ENCODE measurements at places on chromosomes 1 and 21. TPM values are rescaled to one million over a fixed set of nuclear protein-coding genes. Genes with fewer than 3 reads are reported as not detected.

- peak; percentile 76 for DNase-seq
Measured at GRCh38 chr1:43711524-43712386, 4.4 kb downstream of the ST3GAL3 start.

DNA sequence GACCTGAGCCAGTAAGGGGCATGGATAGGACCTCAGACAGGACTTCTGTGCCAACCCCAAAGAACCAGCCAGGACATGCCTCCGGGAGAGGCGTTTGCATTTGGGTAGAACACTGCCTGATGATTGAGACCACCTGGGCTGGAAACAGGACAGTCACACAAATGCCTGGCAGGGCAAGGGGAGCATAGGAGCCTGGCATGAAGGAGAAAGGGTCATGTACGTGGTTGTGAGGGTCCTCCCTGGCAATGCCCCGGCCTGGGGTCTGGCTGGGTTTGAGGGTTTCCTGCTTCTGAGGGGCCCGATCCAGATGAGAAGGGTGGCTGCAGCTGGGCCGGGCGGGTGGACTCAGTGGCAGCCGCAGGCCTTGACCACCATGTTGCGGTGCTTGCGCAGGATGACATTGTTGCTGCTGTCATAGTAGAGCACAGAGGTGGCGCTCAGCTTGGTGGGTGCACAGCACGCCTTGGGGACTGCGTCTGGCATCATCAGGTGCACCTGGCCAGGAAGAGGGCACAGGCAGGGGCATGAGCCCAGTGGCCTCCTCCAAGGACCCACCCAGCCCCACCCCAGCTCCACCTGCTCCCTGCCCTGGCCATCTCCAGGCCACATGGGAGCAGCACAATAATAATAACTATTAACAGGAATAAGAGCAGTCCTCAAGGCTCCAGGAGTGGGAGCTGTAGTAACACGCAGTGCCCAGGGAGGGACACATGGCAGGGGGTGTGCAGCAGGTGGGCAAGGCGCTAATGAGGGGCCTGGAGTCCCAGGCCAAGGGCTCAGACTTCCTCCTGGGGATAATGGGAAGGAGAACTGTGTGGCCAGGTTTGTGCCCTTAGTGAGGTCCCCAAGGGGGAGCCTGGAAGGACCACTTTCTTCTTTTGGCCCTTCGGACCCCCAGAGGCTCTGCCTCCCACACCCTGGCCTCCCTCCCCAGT, 10.8 kb downstream of the OXCT2 start:
- no peak for DNase-seq

EVA1C gene
- 1.1 TPM for total RNA-seq

DNA sequence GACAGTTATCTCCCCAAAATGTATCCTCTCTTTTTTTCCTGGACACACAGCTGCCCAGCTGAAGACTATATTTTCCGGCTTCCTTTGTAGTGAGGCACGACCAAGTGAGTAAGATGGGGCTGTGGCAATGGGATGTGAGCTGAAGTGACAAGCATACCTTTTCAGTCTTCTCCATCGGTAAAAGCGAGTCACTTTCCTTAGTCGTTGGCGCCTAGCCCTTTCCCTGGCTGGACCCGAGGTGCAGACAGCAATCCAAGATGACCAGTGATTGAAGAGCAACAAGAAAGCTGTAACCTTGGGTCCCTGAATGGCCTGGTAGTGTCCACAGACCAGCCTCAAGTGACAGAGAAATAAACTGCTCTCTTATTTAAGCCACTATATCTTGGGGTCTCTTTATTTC, 155.2 kb downstream of the NR5A2 start:
- DNase-seq, result no peak

DNA sequence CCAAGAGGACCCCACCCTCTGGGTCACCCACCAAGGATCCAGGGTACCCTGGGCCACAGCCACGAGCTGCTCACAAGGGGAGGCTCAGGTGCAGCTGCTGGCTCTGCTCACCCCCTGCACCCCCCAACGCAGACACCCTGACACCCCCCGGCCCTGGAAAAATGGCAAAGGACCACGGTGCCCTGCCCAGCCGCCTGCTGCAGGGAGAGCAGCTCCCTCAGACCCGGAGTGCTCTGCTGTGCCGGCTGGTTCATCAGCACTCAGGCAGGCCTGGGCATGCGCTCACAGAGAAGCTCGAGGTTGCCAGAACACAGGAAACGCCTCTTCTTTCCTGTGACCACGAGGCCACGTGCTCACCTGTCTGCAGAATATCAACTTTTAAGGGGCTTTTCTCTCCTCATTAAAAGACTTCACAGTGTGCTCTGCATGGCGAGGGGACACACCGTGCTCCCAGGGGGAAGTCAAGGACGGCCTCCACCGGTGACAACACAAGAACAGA, 4.3 kb upstream of the C1QTNF12 start:
- no peak for DNase-seq

DNA sequence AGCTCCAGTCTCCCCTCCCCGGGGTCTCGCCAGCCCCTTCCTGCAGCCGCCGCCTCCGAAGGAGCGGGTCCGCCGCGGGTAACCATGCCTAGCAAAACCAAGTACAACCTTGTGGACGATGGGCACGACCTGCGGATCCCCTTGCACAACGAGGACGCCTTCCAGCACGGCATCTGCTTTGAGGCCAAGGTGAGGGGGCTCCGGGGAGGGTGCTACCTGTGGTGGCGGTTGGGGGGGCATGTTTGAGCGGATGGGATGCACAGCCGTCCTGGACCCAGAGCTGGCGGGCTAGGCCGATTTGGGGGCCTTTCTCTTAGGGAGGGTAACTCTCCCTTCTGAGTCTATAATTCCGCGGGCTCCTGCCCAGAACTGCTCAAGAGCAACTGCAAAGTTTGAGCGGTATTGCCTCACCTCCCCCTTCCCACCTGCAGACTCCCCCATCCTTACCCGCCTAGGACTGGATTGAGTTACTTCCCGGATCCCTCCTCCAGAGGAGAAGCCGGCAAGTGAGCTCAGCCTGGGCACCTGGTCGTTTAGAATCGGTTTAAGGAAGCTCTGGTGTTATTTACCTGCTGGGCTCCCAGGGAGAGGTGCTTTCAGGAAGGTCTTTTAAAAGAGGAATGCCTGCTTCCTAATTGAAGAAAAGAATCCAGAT, 730 bp downstream of the NOS1AP start:
- no peak for DNase-seq

DNAJC6 gene
- 2.2 TPM for total RNA-seq

- DNase-seq, result no peak
Measured at GRCh38 chr1:164801791-164802502, 243.0 kb downstream of the PBX1 start.

SDC3 gene
- total RNA-seq, result 18.4 TPM

DNA sequence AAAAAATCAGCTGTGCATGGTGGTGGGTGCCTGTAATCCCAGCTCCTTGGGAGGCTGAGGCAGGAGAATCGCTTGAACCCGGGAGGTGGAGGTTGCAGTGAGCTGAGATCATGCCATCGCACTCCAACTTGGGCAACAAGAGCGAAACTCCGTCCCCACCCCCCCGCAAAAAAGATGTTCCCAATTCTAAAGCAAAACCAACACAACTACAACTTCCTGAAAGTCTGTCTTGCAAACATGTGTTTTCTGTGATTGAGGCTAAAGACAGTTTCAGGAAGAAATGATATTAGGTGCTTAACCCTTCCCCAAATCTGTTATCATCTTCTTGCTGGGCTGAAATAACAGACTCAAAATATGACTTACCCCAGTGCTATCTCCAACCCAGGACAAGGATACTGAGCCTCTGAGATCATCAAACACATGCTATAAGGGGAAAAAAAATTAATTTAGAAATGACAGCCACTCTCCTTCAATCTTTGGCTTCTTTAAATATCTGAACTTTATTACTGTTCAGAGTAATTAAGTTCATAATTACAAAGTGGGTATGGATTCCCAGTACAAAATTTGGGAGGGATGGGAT, 28.5 kb downstream of the SORT1 start:
- no peak for DNase-seq

DNA sequence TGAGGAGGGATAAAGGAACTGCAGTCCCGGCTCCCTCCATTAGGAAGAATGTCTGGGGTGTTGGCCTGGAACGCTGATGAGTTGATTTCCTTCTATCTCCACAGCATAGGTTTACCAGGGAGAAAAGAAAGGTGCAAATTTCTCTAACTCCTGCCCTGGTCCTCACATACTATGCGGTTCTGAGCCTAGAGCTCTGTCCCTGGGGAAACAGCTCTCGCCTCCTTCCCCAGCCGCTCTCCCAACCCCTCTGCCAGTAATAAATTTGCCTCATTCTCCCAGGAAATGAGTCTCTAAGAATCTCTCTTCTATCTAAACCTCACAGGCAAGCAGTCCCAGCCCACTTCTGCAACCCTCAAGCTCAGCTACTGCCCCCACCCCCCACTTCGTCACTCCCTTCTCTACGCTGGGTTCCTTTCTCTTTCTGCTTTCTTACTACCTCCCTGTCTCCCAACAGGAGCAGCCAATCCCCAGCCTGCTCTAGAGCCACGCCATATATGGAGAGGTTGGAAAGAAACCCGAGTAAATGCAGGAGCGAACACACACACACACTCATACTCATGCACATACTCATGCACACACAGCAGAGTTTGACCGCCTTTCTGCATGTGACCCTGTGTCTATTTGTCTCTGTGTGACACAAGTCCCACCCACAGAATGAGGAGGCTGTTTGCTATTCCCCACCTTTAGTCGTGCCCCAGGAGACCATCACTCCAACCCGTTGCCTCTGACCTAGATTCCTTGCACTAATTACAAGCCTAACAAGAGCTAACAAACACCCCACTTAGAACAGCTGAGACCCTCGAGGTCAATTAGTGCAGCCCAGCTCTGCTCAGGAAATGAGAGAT, 13.4 kb downstream of the PLEKHO1 start:
- DNase-seq, result peak; percentile 100

GRCh38 chr1:50605186-50605875, 182.1 kb upstream of the DMRTA2 start:
- DNase-seq, result peak; percentile 39

ZNF593OS gene
- total RNA-seq, result not detected

TMPRSS3 gene
- 0.12 TPM for total RNA-seq

- DNase-seq, result no peak
Measured at GRCh38 chr1:29785137-29785527, 548.8 kb downstream of the PTPRU start.

DNA sequence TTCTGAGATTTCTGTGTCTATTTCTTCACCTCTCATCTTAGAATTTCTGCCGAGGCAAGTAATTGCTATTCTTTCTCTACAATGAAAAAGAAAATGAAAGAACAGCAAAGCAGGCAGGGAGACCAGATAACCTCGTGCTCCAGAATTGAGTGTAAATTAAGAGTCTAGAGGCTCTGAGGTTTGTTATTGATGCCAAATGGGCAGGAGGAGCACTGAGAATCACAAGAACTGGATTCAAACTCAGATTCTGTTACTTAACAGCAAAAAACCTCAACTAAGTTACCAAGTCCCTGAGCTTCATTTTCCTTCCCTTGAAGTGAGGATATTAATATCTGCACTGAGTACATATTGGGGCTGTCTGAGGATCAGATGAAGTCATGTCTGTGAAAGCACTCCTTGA, 5.5 kb upstream of the DDR2 start:
- no peak for DNase-seq

SV2A gene
- 32.2 TPM for total RNA-seq

DNA sequence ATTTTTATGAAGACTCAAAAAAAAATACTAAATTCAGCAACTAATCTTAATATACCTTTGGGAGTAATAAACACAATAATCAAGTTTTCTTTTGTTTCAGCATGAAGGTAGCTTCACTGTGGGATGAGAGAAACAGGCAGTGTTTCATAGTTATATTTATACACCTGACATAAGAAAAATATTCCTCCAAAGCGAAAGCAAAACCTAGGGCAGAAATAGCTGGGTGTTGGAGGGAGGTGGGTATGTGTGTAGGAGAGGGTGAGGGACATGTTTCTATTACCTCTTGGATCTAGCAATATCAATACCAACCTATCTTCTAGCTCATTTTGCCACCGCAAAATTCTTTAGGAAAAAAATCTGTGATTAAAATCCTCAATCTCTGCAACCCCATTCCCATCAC, 24.9 kb upstream of the MAN1A2 start:
- DNase-seq, result no peak

CYP4A11 gene
- total RNA-seq, result not detected

DNA sequence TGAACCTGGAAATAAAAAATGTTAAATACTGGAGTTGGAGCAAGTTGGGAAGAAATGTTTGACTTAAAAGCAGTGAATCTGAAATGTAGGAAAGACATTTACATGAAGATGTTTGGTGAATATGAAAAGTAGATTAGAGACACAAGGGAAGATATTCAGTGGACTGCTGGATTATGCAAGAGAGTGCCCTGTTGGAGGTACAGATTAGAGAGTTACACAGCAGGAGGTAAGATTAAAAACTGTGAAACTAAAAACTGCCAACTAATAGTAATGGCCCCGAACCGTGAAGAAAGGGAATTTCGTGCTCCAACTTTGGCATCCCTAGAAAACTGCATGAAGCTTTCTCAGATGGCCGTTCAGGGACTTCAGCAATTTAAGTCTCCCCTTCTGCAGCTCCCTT, 375.4 kb downstream of the DPYD start:
- no peak for DNase-seq

OLIG2 gene
- total RNA-seq, result 3.9 TPM

DNA sequence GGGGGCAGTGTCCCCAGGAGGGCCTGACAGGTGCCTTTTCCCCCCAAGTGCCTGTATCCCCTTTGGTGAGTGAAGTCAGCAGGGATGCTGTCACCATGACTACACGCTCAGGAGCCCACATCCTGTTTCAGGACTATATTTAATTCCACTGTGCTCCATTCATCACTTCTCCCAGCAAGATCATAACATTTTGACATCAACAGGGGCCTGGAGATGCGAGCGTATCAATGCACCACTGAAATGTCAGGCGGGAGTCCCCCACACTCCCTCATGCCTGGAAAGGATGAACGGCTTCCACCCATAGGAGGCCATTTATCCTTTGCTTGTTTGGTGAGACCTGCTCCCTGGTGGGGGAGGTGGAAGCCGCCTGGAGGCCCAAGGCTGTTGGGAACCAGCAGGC, 119.1 kb downstream of the PTPRU start:
- peak; percentile 1 for DNase-seq

- no peak for DNase-seq
Measured at GRCh38 chr1:162626094-162626493, 6.2 kb upstream of the DDR2 start.

TBX15 gene
- not detected for total RNA-seq

- DNase-seq, result no peak
Measured at GRCh38 chr1:111727056-111727455, 12.1 kb downstream of the INKA2 start.

- DNase-seq, result peak; percentile 90
Measured at GRCh38 chr21:38769191-38769780, 36.4 kb upstream of the ETS2 start.

DNA sequence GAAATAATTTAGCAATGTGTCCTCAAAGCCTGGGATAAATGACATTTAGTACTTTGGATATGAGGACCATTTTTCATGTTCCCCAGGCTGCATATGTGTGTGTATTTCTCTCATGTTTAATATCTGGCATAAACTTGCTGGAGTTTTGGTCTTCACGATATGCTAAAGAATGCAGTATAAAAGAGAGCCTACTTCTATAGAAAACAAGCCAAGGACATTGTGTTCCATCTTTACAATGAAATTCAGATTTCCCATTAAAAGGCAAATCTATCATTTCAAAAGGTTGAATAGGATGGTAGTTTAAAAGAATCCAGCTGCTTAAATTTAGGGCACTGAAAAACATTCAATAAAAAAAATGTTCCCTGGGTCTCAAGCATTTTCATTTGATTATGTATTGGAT, 169.0 kb upstream of the C1orf105 start:
- no peak for DNase-seq

GRCh38 chr21:34126691-34127090, 53.3 kb downstream of the MRPS6 start:
- no peak for DNase-seq

GRCh38 chr1:194084755-194085154, 898.3 kb upstream of the B3GALT2 start:
- no peak for DNase-seq

GRCh38 chr1:154886281-154887015, 16.4 kb upstream of the KCNN3 start:
- DNase-seq, result no peak
